ENCODE measurements at places on chromosomes 1 and 21.
A peak's percentile ranks its signal among the peaks of the same experiment; 100 is the strongest.

GRCh38 chr21:37970548-37970947 is 54.3 kb upstream of the KCNJ6 start:
- no peak for DNase-seq

- no peak for DNase-seq
These were observed 32.6 kb downstream of the B3GALT5 start for GRCh38 chr21:39645331-39645730.

DNA sequence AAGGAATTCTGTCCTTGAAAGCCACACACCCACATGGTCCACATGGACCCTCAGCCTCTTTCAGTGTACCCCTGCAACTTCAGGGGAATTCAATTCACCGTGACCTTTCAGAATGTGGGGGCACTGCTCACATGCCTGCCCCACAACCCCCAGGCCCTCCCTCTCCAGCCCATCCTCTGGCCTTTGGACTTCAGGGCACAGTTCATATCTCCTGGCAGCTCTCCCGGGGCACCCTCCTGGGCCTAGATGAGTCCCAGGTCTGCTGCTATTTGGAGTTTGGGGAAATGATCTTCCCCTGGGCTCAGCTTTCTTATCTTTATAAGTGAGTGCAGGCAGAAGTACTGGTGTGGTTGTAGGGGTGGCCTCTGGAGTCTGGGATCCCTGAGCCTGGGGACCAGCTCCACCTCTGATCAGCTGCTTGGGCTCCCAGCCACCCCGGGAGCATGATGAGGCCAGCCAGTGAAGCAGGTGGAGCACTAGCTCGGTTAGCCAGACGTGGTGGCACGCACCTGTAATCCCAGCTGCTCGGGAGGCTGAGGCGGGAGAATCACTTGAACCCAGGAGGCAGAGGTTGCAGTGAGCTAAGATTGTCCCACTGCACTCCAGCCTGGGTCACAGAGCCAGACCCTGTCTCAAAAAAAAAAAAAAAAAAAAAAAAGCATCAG is 15.8 kb downstream of the C1orf167 start:
- no peak for DNase-seq

DNA sequence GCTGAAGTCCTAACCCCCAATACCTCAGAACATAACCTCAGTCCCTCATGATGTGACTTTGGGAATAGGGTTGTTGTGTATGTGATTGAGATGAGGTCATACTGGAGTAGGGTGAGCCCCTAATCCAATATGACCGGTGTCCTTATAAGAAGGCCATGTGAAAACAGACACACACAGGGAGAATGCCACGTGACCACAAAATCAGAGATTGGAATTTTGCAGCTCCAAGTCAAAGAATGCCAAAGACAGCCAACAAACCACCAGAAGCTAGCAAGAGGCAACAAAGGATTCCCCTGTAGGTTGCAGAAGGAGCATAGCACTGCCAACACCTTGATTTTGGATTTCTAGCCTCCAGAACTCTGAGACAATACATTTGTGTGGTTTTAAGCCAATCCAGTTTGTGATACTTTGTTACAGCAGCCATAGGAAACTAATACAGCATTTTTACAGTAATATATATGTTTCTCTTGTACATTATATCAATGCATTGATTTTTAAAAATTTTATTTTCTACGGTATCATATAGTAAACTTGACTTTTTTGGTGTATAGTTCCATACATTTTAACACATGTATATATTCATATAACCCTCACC is 5.4 kb downstream of the ZSWIM5 start:
- no peak for DNase-seq

DNA sequence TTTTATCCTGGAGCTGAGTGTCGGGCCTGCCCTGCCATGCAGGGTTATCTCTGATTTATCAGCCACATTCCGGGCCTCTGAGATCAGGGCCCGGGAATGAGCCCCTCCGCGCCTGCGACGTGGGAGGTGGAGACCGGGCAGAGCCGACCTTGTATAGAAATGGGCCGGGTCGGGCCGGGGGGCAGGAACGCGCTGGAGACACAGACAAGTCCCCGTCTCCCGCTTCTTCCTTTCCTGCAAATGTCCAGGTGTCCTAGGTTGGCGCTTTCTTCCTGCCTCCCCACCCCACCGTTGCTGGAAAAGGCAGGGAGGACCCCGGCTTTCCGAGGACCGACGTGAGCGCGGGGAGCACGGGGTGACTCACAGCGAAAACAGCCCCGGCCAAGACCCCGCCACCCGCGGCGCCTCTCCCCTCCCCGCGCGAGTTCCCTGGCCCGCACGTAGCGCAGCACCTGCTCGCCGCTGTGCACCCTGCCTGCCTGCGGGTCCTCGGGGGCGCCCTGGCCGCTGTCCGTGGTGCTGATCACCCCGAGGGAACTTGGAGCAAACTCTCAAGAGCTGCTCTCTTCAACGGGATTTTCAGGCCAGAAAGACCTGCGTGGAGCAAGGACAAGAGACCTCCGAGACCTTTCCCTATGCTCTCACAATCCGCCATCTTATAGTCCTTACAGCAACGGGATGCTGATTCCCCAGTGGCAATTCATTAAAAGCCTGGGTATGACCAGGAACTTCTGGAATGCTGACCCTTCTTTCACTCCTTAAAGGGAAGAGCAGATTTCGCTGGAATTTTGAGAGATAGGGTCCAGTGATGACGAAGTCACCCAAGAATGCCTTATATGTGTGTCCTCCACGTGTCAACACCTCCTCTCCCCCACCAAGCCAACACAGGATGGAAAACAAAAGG is 475 bp upstream of the NPPB start:
- DNase-seq: peak; percentile 58

- DNase-seq: peak; percentile 67
These were observed 22.6 kb downstream of the ETNK2 start for GRCh38 chr1:204128964-204129896.
